ENCODE measurements at places on chromosomes 4 and X.

DNA sequence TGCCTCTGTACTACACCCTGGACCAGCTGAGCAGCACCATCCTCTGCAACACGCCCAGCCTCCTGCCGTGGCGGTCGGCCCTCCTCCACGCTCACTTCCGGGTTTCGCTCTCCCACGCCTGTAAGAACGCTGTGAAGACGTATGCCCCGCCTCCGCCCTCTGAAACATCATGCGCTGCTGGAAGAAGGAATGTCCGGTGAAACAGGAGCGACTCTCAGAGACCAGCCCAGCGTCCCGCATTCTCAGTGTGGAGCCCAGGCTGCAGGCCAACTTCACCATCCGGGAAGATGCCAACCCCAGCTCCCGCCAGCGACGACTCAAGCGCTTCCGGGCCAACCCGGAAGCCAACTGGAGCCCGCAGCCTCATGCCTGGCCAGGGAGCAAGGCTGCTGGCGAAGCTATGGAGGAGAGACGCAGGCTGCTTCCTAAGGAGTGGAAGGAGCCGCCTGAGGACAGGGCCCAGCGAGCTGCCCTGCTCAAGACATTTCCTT is 186.1 kb upstream of the SLITRK2 start:
- no peak for DNase-seq

- no peak for DNase-seq
These were observed 8.4 kb upstream of the UBA1 start for GRCh38 chrX:47185241-47185640.

GRCh38 chr4:6848717-6849305 is 60.8 kb upstream of the TBC1D14 start:
- no peak for DNase-seq

GRCh38 chr4:154425514-154425913 is 66.1 kb downstream of the DCHS2 start:
- DNase-seq: no peak

DNA sequence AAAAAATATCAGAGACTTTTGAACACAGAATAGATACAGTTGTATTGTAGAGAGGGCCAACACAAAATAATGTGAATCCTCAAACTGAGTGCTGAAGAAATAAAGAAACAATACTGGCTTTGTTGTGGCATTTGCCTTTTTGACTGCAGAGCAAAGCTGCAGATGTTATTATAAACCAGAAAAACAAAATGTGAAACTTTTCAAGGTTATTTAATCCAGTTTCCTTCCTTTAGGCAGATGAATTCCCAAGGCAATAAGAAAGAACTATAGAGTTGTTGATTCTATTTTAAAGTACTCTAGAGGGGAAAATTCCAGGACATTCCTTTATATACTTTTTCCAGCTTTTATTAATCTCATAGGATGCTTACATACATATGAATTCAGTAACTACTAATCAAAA is 186.8 kb downstream of the NDST4 start:
- no peak for DNase-seq

DNA sequence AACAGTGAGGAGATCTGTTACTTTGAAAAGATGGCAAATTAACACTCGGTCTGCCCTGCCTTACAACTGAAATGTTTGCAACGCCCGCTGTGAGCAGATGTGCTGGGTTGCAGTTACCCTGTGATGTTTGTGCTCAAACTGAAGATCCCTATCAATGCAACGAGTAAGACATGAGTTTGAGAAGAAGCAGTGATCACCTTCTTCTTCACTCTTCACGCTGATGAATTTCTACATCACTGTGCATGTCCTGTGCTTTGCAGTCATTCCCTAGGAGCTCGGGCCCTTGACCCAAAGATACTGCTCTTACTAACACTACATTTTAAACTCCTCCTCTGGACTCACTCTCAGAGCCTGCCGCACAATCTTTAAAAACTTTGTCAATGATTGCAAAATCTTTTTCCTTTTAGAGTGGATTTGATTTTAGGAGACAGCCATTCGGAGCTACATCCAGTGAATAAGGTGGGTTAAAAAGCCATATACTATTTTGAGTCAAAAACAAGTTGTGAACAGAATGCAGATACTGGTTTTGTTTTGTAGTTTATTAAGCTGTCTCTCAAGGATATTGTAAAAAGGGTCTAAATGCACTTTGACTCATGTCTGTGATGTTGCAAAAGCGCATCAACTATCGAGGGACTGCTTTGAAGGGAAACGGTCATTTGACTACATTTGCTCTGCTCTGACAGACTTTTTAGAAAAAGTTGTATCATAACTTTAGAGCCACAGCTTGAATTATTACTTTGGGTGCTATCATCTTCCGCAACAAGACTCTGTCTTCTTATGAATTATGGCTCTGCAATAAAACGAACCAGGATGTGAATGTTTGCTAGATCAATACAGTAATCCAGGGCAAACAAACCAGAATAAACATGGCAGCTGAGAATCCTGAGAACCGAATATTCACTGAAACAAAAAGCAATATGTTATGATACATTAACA is 5.7 kb upstream of the RHOH start:
- DNase-seq: no peak

DNA sequence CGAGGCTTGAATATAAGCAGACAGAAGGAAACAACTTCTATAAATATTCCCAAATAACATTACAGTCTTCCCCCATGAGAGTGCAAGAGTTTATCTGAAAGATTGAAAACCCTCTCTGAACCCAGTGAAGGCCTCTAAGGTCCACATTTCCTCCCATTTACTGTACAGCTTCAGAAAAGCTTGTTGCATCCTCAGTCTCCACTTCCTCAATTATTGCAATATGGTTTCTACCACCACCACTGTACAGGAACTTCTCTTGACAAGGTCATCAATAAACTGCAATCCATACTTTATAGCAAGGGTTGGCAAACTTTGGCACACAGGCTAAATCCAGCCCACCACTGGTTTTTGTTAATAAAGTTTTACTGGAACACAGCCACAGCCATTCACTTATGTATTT is 239.0 kb downstream of the THOC2 start:
- DNase-seq: no peak

DNA sequence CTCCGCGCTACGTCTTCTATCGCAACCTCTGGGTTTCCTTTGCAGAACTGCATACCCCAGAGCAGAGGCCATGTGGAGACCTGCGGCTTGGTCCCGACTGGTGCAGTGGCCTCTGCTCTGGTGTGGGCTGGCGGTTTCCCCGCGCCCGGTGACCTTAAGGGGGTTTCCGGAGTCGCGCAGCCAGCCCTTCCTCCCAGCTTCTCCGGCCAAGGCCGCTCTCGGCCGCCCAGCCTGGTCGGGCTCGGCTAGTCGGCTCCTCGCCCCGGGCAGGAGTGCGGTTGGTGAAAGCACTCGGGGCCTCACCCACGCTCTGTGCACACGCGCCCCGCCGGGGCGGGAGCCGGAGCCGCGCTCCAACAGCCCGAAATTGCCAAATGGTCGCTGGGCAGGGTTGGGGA is 84.9 kb downstream of the BCOR start:
- no peak for DNase-seq

GRCh38 chrX:39487166-39487968 is 610.4 kb downstream of the BCOR start:
- DNase-seq: no peak
